Right renal cortex interstitium (tissue), 3 donors: ENCODE measurements at places on chromosomes 4 and X.

DNA sequence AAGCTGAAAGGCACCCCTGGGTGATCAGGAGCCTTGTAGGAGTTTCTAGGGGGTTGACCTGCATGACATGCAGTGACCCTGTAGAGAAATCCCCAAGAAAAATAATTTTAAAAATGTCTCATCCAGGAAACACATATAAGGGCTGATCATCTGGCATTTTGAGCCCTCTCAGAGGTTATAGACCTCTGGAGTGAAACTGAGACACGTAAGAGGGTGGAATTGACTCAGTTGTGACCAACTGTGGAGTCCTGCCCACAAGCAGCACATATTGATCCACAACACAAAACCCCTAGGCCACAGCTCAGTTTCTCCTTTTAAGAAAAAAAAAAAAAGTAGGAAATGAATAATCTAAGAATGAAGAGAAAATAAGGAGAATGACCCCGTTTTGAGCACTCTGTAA is 32.5 kb upstream of the MTMR8 start:
- DNase-seq = no peak

- no peak for DNase-seq
Observed at GRCh38 chr4:140777386-140777785, 21.2 kb upstream of the TBC1D9 start.

DNA sequence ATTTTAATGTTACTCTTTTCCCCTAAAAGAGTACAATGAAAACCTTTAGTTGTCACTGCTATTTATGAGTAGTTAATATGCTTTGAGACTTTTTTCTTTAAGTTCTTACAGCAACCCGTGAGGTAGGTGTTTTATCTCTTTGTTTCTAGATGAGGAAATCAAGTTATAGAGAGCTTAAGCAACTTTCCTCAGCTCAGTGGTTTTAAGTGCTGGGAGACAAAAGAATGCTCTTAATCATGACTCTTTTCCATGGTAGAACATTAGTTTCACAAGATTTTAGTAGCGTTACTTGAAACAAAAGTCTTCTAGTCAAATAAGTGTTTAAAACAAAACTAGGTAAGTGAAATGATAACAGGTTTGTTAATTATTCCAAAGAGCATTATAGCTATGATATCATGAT is 354.7 kb upstream of the PITX2 start:
- DNase-seq = no peak

GRCh38 chrX:110045421-110045820 is 42.5 kb downstream of the TMEM164 start:
- DNase-seq = no peak

DNA sequence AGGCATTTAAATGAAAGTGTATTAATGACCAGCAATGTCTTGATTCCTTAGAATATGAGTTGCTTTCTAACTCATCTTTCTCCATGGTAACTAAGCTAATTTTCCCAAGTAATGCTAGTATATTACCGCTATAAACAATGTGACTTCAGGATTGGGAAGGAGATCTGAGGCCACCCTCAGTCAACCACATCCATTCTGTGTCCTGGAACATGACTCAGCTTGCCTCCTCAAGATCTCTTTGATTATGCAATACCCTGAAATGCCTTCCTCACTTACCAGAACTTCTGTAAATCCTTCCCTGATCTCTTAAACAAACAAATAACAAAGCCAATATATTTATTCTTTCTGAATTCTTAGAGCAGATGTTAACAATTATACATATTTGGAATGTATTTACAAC is 1495.5 kb downstream of the PCDH18 start:
- DNase-seq = no peak

GRCh38 chr4:153137677-153138630 is 66.3 kb upstream of the TRIM2 start:
- no peak for DNase-seq

DNA sequence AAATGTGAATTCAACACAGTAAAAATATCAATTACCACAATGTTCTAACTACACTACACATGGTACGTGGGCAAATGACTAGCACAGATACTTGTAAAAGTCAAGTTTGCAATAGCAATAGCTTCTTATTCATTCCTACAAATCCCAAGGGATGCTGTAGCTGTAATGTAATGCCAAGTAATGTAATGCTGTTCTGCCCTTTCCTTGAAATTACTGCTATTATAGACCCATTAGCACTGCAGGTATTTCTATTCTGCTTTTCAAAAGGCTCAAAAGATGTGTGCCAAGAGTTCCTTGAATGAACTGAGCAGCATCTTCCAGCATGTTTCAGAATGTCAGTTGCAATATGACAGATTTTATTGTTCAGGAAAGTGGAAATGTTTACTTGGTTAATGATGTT is 129.9 kb upstream of the BANK1 start:
- DNase-seq = no peak

DNA sequence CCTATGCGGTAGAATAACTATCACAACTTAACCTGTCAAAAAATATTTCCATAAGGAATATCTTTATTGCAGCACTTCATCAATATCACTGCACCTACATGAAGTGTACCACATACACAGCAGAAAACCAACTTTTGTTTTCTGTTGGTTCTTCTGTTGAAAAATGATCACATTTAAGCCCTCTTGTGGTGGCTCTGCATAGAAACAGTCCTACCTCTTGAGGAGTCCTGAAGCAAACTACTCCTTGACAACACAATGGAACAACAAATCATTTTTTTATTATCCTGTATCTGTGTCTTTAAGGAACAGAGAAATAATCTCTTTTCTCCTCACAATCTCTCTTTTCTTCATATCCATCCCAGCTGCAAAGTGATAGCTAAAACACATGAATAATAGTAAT is 39.8 kb upstream of the ATOH1 start:
- no peak for DNase-seq

DNA sequence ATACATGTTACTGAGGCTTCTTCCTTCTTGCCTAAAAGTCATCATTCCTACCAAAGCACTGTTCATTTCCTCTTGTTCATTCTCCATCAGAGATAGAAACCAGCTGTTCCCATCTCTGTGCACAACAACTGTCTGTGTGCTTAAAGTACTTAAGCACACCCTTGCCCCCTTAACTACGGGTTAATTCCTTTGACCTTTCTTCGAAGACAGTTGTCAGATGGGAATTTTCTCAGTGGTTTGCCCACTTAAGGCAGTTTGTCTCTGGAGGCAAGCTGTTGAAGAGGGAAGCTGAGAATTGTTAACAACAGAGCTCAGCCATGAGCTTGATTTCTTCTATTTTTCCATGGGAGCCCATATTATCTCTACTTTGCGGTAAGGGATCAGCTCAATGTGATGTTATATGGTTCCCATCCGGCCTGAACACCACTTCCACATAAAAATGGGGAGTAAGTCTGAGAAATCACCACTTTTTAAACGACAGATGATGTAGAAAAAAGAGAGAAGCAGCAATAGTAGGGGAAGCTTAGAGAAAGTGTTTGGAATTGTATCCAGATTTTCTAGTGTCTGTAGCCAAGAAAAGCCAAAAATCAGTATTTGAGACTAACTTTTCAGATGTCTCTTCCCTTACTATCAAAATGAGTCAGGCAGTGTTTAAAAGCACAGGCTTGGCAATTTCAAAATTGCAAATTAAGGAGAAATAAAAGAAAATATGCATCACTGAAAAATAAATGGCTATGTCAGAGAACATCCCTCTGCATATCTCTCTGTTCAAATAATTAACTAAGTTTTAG is 194.4 kb downstream of the SLIT2 start:
- DNase-seq = peak; percentile 43

DNA sequence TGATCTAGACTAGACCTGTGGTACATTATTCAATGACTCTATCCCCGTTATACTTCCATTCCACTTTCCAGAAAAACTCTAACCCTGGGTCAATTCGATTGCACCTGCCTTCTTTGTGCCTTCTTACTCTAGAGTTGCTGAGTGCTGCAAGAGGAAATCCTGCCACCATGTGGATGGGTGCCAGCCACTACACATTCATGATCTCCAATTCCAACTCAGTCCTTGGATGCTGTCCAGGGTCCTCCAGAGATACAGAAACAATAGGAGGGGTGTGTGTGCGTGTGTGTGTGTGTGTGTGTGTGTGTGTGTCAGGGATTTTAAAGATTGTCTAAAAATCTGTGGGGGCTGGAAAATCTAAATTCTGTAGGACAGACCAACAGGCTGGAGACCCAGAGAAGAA is 42.9 kb upstream of the INTS6L start:
- peak; percentile 10 for DNase-seq

DNA sequence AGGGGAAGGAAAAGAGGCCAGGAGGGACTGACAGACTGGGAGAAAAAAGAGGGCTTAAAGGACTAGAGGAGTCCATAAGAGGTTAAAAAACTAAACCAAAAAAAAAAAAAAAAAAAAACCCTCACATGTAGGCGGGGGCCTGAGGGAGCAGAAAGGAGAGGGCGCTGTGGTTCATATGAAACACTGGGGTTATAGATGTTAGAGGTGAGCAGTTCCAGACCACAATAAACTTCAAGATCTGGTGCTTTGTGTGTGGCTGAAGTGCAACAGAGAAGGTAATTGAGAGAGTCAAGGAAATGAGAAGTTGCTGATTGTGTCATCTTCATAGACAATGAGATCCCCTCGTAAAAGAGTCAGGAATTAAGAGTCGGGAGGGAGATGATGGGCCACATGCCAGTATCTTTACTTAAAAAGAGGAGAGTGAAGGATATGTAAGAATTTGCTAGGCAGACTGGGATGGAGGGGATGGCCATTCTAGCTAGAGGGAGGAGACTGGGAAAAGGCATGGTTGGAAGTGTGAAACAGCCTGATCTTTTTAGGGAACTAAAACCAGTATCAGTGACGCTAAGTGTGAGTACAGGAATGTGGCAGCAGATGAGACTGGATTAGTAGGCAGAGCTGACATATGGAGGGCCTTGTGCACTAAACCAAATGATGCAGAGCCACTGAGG is 18.4 kb upstream of the OGT start:
- DNase-seq = no peak

DNA sequence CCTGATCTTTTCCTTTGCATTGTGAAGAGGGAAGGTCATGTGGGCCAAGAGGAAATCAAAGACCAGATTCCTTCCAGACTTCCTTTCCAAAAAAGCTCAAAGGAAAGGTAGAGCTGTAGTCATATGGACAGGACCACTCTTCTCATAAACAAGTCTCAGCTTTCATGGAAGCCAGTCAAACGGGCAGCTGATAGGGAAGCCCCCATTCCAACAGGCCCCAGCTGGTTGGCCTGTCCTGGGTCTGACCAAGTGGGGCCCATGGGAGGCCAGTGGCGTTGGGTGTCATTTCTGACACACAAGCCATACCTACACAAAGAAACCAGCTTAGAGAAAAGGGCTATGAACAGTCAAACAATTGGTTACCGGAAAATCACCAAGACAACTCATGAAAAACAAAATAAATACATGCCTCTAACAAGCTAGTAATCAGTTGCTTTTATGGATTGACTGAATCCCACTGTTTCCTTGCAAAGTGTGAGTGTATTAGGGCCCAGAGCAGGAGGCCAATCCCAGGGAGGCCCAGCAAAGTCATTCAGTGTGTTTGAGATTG is 149.6 kb upstream of the MAMLD1 start:
- no peak for DNase-seq

GRCh38 chrX:124940531-124940930 is 379.1 kb upstream of the TEX13C start:
- DNase-seq = no peak

GRCh38 chr4:90127223-90127705 is at the start of gene CCSER1:
Gene CCSER1 (plus strand): TSS chr4:90127394.
- peak; percentile 32 for DNase-seq

DNA sequence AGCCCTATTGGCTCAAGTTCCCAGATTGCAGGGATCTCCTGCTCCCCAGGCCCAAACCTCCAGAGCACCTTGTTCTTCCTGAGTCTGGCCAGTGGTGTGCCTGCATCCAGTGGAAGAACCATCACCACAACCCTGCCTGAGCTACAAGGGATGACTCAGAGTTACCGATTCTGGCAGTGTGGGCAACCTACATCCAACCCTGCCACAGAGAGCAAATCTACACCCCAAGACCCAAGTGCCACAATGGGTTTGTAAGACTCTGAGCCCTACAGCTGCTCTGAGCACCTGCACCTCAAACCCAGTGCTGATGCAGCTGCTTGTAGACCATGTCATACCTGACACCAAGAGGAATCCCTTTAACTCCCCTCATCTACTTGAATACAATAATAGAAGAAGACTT is 110.0 kb downstream of the SOWAHB start:
- no peak for DNase-seq

DNA sequence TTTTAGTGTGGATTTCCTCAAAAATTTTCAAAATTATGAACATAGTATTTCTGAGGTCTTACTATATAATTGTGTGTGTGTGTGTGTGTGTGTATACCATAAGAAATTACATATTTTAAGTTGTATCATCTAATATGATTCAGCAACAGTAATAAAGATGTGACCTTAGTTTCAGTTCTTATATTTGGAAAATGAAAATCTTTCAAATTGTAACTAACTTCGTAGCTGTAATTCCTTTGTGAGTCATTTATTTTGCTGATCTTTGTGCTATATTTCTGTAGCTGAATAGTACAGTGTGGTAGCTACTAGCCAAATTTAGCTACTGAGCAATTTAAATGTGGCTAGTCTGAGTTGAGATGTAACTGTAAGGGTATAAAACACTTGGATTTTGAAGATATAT is 116.4 kb downstream of the RAP1GDS1 start:
- no peak for DNase-seq

- no peak for DNase-seq
Observed at GRCh38 chrX:107851215-107851614, 25.5 kb downstream of the MID2 start.

DNA sequence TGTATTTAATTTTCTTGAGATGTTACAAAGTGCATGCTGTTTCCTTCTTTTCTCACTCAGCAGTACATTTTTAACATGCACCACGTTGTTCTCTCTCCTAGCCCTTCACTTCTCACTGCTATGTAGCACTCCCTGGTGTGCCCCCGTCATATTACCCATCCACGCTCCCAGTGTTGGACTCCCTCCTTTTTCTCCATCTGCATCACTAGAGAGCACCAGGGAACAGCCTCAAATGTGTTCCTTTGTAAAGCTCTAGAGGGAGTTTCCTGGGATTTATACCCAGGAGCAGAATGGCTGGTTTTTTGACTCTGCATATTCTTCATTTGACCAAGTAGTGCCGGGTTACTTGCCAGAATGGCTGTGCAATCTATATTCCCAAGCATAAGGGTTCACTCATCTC is 240.3 kb upstream of the ANXA3 start:
- DNase-seq = no peak

DNA sequence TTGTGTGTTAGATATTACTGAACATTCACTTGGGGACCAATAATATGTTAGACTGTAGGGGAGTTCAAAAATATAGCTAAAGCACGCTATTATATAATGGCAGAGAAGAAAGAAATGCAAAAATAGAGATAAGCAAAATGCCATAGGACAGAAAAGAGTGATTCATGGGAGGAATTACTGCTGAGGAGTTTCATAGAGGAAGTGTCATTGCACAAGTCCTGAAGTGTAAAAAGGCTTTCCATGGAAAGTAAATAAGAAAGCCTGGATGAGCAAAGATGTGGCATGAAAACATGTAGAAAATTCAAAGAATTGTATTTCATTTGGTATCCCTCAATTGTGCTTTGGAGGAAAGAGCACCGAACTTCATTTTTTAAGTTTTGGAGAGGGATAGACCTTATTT is 14.5 kb downstream of the HMGB2 start:
- no peak for DNase-seq

- peak; percentile 62 for DNase-seq
Observed at GRCh38 chr4:81466841-81467671, 4.7 kb downstream of the RASGEF1B start.

GRCh38 chr4:146347822-146348221 is 133.5 kb downstream of the REELD1 start:
- DNase-seq = no peak
